ENCODE measurements at places on chromosomes 7 and 10.

DNA sequence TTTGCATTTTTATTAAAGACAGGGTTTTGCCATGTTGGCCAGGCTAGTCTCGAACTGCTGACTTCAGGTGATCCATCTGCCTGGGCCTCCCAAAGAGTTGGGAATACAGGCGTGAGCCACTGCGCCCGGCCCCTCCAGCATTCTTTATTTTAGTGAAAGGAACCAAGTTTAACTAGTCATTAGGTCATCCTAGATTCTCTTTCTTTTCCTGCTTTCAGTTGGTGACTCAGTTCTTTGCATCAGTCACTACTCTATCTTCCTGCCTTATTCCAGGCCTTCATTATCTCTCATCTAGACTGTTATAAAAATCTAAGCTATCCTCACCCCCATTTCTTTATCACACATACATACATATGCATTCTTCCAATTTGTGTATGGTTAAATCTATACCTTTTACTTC is 63.7 kb downstream of the PRSS58 start:
- no peak for DNase-seq

- DNase-seq: no peak
Measured at GRCh38 chr10:90197766-90198165, 496.4 kb downstream of the KIF20B start.

- DNase-seq: no peak
Measured at GRCh38 chr7:20738518-20739481, 47.9 kb downstream of the SP8 start.

GRCh38 chr10:78696791-78697395 is 371.9 kb upstream of the ZMIZ1 start:
- DNase-seq: no peak

- DNase-seq: no peak
Measured at GRCh38 chr7:91264924-91265681, 870 bp downstream of the FZD1 start.

DNA sequence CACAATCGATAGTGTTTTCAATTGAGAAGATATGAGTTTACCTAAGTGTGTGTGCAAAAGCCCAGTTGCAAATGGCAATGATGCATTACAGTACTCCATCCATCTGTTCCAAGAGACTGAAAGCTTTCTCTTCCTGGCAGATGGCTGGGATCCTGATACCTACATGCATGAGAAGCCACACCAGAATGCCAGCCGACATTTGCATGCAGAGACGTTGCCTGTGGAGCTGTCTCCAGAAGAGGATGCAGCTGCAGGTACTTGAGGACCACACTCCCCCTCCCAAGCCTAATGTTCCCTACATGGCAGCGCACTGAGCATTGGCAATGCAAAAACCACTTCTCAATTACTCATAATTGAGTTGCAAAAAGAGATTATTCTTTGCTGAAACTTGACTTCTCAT is 332.1 kb downstream of the WDR11 start:
- DNase-seq: no peak

DNA sequence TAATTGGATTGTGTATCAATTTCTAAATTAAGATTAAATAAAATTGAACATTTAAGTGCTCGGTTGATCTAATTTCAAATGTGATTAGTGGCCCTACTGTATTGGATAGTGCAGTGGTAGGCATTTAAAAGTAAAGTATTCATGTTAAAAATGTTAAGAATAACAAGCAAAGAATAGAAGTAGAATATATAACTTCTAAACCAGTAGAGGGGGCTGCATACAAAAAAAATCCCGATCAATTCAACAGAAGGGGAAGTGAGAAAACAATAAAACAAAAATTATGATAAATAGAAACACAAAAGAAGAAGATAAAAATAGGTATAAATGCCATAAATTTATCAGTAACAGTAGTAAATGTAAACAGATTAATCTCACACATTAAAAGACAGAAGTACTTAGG is 24.9 kb upstream of the WDFY4 start:
- DNase-seq: no peak

Measured in right atrium auricular region (tissue), 2 donors.